Stimulated activated CD8-positive, alpha-beta memory T cell treated with anti-CD3 and anti-CD28 coated beads, Interleukin-7, amount 100 ng/mL, for 1 hour (primary cell): ENCODE measurements at places on chromosomes 6 and 20.

DNA sequence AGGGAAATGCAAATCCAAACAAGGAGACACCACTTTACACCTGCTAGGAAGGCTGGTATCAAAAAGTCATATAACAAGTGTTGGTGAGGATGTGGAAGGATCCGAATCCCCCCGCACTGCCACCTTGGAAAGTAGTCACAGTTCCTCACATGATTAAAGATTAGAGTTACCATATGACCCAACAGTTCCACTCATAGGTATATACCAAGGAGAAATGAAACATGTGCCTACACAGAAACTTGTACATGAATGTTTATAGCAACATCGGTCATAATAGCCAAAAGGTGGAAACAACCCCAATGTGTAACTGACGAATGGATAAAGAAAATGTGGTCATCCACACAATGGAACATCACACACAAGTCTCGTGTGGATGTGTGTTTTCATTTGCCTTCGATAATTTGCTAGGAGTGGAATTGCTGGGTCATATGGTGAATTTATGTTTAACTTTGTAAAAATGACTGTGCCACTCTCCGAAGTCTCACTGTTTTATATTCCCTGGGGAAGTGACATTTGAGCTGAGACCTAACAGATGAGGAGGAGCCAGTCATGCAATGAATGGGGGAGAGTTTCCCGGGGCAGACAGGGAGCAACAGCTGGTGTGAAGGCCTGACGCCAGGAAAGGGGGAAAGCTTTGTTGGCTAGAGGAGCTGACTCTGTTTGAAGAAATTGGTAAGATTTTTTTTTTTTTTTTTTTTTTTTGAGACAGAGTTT is 125.9 kb upstream of the MLN start:
- no peak for DNase-seq

GRCh38 chr6:47179286-47179685 is 130.4 kb downstream of the TNFRSF21 start:
- DNase-seq = no peak

DNA sequence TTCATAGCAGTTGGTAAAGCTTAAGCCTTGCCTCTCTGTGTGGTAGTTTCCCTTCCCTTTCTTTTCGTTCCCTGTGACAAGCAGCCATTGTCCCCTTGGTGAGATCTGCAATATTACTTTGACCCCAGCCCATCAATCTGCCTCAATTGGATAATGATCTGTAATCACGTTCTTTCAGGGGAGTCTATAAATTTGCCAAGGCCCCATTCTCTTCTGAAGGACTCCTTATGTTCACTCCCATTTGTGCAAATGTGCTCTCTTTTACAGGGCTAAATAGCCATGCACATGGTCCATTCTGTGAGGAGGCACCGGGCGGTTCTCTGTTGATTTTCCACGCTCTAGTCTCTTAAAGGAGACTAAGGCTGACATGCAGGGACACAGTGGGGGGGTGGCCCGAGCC is 660.4 kb upstream of the SLC35B3 start:
- DNase-seq = no peak

GRCh38 chr20:45495501-45495941 is 19.9 kb downstream of the SPINT3 start:
- no peak for DNase-seq

GRCh38 chr20:24957326-24958016 is 8.4 kb downstream of the CST7 start:
- no peak for DNase-seq

GRCh38 chr20:30922129-30922528 is 335.3 kb upstream of the DEFB115 start:
- DNase-seq = no peak

DNA sequence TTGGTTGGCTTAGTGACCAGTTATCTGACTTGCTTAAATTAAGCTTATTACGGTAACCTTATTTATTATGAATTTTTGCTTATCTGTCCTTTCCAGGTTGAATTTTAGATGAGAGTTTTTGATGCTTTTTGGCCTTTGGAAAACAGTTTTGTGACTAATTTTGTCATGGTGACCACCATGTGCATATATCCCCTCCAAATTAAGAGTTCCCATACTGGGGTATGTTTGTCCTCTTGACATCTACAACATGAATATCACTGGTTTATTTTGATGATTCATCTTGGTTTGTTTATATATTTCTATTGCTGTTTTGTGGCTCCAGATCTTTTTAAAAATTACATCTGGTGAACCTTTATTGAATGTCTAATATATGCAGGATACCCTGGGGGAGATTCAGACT is 61.4 kb downstream of the PHF20 start:
- no peak for DNase-seq

GRCh38 chr6:30844118-30844535 is 40.2 kb upstream of the DDR1 start:
- no peak for DNase-seq

- no peak for DNase-seq
Observed at GRCh38 chr20:39190666-39191570, 228.8 kb downstream of the DHX35 start.

- no peak for DNase-seq
Observed at GRCh38 chr6:112613410-112613809, 266.3 kb downstream of the RFPL4B start.

- DNase-seq = no peak
Observed at GRCh38 chr6:21610341-21610740, 16.8 kb downstream of the SOX4 start.

DNA sequence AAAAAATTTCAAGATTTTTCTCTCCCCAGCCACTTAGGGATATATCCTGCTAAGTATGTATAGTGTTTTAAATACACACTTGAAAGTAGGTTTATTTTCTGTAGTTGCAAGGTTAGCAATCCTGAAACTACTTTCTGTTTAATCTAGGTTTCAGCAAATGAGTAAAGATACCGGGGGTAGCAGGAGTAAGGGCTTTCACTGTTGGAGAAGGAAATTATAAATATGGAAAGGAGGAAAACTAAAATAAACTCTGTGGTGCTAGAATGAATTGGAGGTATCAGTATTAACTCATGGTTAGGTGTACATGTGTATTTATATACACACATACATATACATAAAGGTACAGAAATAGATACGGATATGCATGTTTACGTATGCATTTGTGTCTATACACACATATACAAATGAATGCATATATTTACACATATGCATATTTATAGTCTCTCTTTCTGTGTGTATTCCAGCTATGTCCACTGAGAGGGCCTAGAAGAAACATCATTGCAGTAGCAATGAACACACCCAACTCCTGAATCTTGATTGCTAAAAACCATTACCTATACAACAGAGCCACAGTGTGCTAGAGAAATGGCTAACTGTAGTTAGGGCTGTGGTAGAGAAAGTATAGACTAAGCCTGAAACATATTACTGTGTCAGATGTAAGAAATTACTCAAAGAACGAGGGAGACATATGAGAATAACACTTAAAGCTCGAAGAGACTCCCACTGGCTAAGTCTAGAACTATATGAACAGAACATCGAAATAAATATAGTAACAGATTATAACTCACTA is 95.9 kb upstream of the EMILIN3 start:
- DNase-seq = no peak

DNA sequence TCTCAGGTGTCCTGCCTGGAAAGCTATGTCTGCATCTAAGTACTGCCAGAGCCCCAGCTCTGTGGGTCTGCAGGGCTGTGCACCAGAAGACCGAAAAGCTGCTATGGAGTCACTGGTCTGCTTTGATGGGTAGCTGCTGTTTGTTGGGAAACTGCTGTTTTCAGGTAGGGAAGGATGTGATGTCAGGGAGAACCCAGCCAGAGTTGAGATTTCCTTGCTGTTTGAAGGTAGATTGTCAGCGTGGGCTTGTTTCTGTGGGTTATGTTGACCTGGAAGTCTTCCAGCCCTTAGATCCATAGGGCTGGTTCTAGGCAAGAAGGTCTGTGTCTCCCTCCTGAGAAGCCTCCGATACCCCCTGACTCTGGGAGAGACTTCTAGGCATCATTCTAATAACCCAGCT is 12.2 kb upstream of the SHLD1 start:
- DNase-seq = no peak

DNA sequence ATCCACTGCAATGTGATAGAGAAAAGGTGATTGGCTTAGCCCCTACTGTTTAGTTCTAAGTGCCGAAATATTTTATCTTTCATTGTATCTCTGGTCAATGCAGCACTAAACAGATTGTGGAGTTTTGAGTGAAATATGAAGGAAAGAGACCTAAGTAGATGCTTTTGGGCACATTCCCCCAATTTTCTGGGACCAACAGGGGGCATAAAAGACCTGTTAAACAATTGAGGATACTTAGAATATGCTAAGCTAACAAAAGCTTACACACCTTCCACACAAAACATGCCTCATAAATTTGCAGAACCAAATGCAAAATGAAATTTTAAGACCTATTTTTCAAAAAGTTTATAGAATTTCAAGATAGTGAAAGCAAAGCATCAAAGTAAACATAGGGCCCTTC is 746.9 kb downstream of the TBC1D32 start:
- no peak for DNase-seq

DNA sequence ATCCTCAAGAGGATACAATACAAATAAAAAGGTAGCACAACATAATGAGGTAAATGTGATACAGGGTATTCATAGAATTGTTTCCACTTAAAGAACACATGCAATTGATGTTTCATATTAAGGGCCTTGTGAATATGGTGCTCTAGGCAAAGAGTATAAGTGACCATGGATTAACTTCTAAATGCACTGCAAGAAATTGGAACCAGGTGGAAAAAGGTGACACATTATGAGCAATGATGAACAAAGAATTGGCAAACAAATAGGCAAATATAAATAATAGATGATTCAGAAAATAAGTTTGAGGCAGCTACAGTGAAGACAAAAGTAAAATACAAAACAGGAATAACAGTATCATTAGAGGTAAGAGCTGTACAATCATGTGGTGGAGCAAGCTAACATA is 192.0 kb downstream of the GRIK2 start:
- DNase-seq = no peak

DNA sequence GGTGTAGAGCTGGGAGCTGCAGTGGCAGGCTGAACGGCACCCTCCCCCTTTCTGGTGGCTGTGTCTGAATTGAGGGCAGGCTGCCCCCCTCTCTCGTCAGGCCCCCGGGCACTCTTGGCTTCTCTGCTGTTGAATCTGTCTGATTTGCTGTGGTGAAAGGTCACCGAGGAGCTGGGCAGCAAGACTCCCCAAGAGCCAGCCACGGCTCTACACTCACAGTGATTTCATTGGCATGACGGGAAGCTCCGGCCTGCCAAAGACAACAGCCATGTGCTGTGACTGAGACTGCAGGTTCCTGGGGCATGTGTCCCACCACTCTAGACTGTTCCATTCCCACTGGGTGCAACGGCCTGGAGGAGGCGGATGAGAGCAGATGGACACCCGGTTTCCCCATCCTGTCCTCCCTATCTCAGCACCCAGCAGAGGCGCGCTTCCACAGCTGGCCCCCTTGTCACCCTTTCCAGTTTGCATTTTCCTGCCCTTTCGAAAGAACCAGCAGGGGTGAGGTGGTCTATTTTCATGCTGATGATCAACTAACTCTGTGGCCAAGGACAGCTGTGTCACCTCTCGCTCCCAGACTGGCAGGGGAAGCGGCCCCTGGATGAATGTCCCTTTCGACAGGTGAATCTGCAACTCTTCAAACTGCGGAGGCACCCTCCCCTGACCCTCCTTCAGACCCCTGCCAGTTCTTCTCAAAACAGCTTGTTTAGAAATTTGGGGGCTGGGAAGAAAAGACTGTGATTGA is 2.2 kb downstream of the APCDD1L start:
- no peak for DNase-seq

DNA sequence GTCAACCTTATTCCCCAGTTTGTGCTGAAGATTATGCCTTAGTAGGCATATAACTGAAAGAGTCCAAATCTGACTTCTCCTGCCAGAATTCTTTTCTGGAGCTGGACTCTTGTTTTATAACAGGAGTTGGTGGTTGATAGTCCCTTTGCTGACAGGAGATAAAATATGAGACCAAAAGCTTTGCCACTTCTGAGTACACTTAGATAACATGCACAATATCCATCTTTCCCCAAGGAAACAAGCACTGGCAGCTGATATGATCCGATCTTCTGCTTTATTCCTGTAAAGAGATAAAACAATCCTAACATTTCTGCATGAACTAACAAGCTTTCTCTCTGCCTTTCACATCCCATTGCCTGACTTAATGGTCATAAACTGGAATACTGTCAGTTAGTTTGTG is 1265.4 kb upstream of the ADGRB3 start:
- DNase-seq = no peak

DNA sequence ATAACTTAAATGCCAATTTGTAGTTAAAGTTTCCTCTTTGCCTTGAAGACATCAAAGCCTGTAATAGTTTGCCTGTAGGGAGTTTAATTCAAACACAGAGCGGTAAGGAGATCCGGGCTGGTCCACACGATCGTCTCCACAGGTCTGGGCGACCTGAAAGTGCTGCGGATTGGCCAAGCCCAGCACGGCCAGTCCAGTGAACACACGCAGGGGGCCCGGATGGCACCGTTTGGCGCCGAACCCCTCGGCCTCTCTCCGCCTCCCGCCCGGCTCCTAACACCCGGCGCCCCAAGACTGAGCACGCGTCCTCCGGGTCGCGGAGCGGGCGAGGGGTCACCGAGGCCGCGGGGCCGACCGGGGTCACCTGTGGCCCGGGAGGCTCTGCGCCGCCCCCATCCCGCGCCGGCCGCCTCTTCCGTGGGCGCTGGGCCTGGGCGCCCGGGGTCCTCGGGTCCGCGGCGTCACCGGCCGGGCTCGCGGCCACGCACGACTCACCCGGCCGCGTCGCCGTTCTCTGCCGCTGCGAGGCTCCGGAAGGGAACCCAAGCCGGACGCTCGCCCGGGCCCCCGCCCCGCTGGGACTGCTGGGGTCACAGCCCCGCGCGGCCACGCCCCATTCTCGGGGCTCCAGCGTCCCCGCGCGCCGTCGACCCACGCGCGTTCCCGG is 481 bp downstream of the SERPINB6 start:
- no peak for DNase-seq

- DNase-seq = no peak
Observed at GRCh38 chr6:168270274-168271172, 49.1 kb downstream of the DACT2 start.

DNA sequence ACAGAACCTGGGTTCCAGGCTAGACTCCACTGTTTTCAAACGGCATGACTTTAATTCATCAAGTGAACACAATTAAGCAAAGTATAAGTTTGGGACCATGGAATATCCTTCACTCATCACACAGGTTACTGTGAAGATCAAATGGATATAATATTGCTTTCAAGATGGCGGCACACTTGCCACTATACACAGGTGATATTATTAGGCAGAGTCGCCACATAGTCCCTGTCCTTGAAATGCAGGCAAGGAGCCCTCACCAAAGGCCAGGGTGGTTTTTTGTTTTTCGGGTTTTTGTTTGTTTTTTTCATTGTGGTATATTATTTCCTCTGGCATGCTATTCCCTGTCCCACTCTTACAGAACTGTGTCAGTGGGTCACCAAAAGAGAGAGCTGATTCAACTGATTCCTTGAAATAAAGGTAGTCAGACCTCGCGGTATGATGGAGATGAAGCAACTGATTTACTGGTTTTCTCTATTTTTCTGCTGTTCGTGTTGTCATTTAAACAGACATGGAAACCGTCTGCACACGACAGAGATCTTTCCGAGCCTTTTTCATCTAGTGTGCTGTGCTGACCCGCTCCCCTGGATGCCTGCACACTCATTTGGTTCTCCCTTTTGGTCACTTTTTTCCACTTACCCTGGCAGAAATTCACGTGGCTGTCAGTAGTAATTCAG is 29.7 kb downstream of the MYB start:
- DNase-seq = no peak
